HS-5 (cell line): ENCODE measurements at places on chromosomes 6 and 20.
A peak's percentile ranks its signal among the peaks of the same experiment; 100 is the strongest.

- DNase-seq: no peak
Measured at GRCh38 chr20:64105846-64106434, 1.4 kb downstream of the NPBWR2 start.

DNA sequence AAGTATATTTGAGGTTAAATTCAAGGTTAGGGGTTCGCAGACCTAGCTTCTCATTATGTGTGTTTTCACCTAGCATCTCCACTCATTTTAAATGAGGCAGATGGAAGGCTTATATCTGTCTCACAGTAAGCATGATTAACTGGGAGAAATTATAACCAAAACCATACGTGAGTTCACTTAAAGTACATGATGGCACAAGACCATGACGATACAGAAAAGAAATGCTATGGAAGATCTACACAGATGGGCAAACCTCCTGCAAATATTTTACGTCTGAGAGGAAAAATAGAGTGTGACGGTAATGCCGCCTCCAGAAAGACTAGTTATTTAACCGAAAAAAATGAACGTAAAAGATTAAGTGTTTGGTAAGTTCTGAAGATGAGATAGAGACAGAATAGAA lies 337.8 kb downstream of the FARS2 start:
- DNase-seq: peak; percentile 18

DNA sequence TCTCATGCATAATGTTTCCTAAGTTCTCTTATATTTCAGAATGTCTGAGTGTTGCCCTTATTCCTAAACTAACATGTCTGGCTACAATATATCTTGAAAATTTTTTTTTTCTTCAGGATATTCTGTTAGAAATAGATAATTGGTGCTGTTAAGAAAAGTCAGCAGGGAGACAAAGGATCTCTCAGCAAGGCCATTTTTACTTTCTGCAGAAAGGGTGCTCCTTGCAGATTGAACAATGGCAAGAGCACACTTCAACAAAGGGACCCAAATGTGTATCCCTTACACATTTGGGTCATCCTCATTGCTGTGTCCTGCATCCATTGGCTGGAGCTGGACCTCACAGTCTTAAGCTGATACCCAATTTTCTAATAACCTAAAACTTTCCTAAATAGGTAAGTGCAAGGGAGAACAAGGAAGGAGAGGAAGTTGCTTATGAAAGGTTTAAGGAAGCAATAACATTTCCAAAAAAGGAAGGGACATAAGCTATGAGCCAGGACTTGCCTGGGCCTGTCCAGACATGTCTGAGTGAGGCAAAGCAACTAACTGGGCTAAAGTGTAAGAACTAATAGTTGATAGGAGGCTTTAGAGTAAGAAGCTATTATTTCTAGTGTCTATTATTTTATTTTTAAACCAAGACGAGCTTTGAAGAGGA lies 429.6 kb downstream of the BCKDHB start:
- no peak for DNase-seq

DNA sequence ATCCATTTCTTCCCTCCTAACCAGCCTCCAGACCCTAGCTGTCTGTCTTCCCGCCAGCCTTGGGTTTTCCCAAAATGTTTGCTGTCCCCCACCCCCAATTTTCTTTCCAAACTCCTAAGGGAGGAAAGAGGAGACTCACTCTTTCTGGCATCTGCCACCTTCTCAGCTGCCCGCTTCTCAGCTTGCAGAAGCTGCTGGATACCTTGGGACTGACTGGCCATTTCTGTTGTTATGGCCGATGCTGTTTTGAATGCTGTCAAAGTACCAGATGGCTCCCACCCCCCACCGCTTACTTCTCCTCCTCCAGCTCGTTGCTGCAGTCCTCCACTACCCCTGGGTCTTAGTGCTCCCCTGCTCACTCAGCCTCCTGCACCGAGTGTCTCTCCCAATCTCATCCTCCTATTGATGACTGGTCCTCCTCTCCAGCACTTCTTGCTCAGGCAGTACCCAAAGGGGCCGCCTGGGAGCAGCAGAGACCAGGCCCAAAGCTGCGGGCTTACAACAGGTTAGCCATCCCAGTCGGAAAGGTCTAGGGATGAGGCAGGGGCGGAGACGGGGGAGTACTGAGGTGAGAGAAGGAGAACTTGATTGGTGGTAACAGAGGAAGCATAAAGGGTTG lies at the start of gene ATP6V1G2:
Gene ATP6V1G2, minus strand, starts transcription at position 270 of the 619 bp plus-strand sequence. Its CDS starts 49 bp downstream, at position 221.
- DNase-seq: peak; percentile 79

GRCh38 chr20:39289316-39289715 lies 327.2 kb downstream of the DHX35 start:
- DNase-seq: no peak

- DNase-seq: no peak
Measured at GRCh38 chr6:44809258-44809657, 421.8 kb downstream of the CDC5L start.

DNA sequence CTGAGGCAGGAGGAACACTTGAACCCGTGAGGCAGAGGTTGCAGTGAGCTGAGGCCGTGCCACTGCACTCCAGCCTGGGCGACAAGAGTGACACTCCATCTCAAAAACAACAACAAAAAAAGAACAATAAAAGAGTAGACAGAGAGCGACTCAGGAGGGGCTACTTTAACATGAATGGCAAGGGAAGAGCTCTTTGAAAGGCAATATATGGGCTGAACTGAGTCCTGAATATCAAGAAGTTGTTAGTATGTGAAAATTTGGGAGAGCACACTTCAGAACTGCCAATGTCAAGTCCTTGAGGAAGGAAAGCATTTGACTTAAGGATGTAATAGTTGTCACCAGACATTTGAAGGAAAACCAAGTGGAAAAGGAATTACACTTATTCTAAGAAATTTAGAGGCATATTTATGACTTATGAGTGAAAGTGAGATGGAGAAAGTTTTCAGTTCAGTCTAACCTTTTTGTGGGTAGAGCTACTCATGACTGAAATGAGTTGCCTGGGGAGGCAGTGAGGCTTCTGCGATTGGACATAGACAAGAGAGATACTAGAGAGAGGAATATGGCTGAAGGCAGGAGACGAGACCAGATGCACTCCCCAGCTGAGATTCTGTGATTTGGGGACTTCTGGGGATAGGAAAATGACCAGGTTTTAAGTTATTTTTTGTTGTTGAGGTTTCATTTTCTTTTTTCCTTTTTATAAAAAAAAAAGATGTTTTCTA lies 48.6 kb upstream of the SLC16A10 start:
- no peak for DNase-seq

DNA sequence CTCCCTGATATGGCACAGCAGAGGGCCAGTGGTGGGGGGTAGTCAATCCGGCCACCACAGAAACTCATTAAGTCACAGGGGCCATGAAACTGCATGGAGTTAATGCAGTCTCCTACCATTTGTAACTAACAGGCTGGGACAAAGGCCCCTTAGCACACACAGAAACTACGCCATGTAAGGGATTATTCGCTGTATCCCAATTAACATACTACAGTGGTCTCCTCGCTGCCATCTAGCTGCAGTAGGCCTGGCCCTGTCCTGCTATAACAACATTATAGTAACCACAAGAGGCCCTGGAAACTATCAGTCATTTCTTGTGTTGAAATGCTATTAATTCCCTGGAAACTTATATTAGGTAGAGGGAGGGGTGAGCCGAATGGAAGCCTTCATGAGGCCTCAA lies 72.3 kb upstream of the CCN2 start:
- no peak for DNase-seq

GRCh38 chr6:137699031-137699683 lies 167.9 kb upstream of the TNFAIP3 start:
- DNase-seq: peak; percentile 31

DNA sequence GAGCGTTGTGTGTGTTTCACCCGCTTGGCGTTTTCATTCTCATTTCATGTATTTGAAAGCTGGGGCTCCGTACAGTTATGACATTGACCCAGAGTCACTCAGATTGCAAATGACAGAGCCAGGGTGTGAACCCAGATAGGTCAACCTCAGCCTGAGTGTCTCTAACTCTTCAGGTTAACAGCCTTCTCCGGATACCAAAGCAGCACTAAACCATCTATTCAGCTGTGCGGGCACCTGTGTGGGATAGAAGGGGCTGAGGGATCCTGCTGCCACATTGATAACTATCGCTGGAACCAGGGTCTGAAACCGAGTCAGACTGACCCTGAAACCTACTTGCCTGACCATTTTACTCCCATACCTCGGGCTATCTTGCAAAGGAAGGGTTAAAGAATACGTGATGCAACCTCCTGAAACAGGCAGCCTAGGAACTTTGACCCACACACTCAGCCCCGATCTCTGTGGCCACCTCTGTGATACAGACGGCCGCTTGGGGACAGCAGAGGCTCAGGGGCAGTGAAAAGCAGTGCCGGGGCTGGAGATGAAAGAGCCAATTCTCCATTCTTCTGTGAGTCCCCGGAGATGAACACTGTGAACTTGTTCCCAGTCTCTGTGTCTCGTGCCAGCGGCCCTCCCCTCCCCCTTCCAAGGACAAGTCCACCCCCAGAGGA lies 233.5 kb upstream of the QKI start:
- peak; percentile 6 for DNase-seq

GRCh38 chr6:56814802-56815201 lies 140.1 kb upstream of the BEND6 start:
- DNase-seq: no peak
